ENCODE measurements at places on chromosomes 1 and 21.

DNA sequence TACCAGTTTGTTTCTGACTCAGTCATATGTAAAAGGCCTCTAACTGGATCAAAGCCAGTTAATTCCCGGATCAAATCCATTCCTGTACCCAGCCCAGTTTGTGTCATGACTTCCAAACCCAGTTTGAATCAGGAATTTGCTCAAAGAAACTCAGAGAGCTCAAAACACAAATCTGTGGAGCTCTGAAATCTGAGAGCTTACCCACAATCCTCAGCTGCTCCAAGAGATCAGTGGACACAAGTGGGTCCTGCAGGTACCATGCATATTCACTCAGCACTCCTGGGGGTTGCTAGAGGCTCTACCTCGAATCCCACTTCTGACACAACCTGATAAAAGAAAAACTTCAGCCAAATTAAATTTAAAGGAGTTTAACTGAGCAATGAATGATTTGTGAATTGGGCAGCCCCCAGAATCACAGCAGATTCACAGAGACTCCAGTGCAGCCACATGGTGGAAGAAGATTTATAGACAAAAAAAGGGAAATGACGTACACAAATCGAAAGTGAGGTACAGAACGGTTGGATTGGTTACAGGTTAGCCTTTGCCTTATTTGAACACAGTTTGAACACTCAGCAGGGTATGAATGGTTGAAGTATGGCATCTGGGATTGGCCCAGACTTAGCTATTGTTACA, 11.9 kb upstream of the MRPL55 start:
- DNase-seq: no peak

GRCh38 chr1:3419415-3420204, 34.9 kb upstream of the ARHGEF16 start:
- DNase-seq: no peak

DNA sequence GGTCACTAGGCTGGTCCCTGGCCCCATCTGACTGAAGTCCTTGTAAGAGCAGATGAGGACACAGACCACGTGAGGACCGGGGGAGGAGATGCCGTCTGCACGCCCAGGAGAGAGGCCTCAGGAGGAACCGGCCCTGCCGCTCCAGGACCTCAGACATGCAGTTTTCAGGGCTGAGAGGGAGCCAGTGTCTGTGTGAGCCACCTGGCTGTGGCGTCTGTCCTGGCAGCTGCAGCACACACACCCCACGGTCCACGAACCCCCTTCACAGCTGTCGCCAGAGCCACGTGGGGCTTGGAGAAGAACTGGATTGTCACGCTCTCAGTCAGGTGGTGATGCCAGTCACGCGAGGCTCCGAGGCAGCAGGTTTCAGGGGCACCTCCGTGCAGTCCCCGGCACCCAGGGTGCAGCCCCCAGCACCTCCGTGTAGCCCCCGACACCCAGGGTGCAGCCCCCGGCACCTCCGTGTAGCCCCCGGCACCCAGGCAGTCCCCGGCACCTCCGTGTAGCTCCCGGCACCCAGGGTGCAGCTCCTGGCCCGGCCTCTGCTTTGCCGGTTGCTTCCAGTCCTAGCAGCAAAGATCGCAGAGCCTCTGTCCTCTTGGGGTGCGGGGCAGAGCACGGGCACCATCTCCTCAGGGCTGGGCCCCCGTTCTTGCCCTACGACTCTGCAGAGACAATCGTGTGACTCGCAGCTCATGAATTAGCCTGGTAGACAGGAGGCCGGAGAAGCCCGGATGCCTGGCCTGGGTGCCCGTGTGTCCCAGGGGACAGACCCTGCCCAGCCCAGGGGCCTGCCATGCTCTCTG, 19.0 kb upstream of the SUMO3 start:
- no peak for DNase-seq

GRCh38 chr1:227769047-227769935, 34.1 kb downstream of the SNAP47 start:
- DNase-seq: no peak

- peak; percentile 74 for DNase-seq
Measured at GRCh38 chr1:109397581-109398342, at the start of gene SORT1. TSS of gene SORT1 (minus strand) at chr1:109397918. CDS start at chr1:109397892, 26 bp downstream.

- DNase-seq: no peak
Measured at GRCh38 chr1:227935826-227936225, 11.9 kb downstream of the WNT9A start.

DNA sequence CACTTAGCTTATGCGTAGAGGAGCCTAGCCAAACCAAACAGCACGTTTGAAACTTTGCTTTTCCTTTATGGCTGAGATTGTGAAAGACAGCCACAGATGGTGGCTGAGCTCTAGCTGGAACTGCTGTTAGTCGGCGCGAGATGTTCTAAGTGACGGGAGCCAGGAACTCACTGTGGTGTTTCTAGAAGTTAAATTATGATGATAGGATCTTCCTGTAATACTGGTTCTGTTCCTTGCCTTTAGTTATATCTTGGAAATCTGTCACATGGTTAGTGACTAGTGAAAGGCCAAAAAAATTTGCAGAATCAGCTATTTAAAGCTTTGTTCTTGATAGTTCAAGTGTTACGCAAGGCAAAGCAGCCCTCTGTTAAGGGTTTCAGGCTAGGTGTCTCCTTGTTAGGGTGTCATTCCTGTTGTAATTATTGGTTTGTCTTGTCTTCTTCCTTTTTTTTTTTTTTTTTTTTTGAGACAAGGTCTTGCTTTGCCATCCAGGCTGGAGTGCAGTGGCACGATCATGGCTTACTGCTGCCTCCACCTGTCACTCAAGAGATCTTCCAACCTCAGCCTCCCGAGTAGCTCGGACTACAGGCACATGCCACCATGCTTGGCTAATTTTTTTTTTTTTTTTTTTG, 22.6 kb downstream of the AK4 start:
- DNase-seq: peak; percentile 60

DNA sequence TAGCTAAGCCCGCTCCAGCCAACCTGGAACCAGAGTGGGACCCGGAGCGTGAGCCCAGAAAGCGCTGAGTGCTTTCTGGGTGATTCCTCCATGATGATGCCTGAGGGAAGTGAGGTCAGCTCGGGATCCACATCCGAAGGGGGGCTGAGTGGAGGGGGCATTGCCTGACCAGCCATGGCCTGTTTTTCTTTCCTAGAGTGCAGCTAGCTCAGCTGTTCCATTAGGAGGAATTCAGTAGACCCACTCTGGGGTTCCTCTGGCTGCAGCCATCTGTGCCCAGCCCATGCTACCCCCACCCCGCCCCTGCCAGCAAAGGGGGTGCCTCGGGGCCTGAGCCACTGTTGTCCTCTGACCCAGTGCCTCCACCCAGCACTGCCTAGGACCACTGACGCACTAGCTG, 9.6 kb upstream of the SLC25A34 start:
- DNase-seq: no peak

GRCh38 chr1:244219802-244220201, 168.7 kb downstream of the ZBTB18 start:
- no peak for DNase-seq

DNA sequence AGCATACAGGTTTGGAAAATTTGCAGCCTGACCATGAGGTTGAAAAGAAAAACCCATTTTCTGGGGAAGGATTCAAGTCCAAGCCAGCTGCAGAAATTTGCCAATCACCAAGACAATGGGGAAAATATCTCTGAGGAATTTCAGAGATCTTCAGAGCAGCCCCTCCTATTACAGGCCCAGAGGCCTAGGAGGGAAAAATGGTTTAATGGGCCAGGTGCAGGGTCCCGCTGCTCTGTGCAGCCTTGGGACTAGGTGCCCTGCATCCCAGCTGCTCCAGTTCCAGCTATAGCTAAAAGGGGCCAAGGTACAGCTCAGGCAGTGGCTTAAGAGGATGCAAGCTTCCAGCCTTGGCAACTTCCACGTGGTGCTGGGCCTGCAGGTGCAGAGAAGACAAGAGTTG, 113.5 kb downstream of the GABPA start:
- DNase-seq: no peak

DNA sequence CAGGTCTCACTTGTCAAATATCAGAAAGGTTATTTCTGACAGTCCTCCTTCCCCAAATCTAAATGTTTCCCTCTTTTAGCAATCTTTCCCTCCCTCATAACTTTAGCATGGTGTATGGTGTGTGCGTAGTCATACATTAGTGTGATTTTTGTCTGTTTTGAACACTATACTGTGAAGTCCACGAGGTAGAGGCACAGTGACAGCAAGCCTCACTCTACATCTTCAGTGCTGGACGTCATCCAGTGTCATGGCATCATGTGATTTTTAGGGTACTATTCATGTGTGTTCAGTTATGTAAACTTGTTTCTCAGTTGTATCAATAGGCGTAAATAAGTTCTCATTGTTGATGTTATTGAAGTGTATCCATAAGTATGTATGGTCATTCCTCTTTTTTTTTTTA, 39.1 kb downstream of the DYRK1A start:
- peak; percentile 23 for DNase-seq

DNA sequence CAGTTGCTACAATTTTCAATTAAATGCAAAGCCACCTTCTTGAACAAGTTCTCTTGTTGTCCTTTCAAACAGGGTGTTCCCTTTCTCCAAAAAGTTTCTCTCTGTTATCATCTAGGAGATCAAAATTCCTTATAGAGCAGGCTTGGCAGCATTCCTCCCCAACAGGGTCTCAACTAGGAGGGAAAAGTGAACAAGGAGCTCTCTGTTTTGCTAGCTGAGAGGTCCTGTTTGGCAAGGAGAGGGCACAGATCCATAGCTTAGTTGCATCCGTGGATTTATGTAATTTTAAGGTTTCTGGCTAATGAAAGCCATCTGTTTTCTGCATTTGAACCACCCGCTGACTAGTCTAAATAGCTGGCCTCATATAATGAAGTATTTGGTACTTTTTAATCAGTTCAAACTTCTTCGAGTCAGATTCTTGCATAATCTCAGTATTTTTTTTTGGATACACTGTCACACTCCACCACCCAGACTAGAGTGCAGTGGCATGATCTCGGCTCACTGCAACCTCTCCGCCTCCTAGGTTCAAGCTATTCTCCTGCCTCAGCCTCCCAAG, 54.0 kb downstream of the APP start:
- no peak for DNase-seq

GRCh38 chr1:175884369-175884768, 141.0 kb upstream of the TNR start:
- no peak for DNase-seq

DNA sequence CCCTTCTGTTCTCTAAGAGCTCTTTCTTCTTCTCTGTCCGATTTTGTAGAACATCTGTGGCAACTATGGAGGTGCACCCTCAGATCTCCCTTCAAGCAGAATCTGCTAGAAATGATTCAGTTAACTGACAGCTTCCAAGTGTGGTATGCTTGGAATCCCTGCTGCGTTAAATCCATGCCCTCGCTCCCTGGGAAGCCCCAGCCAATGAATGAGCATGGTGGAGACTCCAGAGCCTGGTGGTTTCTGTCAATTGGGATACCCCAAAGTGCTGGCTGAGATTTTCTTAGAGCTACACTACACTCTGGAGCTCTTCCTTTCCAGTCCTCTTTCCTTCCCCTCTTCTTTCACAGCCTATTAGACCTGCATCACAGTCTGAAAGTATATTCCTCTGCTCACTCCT, 116.3 kb upstream of the C1orf21 start:
- no peak for DNase-seq

DNA sequence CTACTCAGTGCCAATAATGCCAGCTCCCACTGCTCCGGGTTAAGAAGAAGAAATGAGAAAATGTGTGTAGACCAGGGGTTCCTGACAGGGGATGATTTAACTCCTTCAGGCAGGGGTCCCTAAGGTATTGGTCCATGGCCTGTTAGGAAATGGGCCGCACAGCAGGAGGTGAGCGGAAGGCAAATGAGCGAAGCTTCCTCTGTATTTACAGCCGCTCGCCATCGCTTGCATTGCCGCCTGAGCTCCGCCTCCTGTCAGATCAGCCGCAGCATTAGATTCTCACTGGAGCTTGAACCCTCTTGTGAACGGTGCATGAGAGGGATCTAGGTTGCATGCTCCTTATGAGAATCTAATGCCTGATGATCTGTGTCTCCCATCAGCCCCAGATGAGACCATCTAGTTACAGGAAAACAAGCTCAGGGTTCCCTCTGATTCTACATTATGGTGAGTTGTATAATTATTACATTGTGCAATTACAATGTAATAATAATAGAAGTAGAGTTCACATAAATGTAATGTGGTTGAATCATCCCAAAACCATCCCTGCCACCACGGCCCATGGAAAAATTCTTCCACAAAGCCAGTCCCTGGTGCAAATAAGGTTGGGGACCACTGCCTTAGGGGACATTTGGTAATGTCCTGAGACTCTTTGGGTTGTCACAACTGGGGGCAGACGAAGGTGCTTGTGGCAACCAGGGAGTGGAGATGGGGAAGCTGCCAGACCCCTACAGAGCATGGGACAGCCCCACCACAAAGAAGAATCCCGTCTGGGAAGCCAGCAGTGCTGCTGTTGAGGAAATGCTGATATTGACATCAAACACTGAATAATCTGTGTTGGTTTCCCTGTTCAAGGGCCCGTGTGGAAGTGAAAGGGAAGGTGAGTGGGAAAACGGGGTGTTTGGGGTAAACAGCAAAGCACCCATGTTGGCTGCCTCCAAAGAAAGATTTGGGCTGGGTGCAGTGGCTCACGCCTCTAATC, 60.8 kb downstream of the DHRS3 start:
- DNase-seq: no peak

DNA sequence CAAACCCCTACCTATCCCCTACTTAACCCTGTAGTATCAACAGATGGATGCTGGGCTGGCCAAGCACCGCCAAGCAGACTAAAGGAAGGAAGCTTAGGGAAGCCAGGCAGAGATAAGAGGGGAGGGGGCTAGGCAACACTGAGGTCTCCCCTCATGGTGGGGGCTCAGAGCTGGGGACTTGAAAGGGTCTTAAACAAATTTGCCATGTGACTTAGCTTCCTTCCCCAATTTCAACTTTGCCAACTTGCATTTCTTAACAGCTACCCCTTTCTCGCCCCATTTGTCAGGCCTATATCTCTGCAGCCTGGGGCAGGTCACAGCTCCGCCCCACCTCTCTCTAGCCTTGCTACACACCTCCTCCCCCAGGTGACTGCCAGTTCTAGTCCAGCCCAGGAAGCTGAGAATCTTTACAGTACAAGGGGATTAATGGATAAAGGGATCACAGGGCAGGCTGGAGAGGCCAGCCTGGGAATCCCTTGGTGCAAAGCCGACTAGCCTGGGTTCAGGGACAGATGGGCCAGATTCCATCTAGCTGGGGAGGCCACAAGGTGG, 3.4 kb downstream of the KIF21B start:
- no peak for DNase-seq

DNA sequence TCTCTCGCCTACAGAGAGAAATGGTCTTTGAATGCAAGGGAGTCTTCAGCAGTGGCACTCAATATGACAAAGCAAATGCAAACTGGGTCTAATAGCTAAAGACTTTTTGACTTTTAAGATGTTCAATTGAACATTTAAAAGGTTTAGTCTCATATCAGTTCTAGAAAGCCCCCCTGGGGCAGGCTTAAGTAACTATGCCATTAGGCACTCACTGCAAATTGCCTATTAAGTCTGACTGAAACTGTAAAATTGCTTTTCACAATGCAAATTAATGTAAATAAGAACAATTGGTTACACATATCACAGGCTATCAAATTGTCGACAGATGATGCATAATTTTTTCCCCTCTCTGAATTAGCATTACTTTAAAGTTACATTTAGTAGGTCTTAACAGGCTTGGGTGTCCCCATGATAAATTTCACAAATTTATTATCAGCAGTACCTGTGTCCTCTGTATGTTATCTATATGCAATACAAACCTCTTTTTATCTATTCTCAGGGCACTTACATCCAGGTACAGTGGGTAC, 329.1 kb downstream of the LRRIQ3 start:
- no peak for DNase-seq

- no peak for DNase-seq
Measured at GRCh38 chr1:90512441-90512840, 204.7 kb downstream of the BARHL2 start.

- no peak for DNase-seq
Measured at GRCh38 chr21:45522986-45523385, 19.3 kb downstream of the SLC19A1 start.
